ENCODE measurements at places on chromosomes 2 and 18.

GRCh38 chr2:2332381-2332780 is 1.3 kb upstream of the MYT1L start:
- DNase-seq: no peak

DNA sequence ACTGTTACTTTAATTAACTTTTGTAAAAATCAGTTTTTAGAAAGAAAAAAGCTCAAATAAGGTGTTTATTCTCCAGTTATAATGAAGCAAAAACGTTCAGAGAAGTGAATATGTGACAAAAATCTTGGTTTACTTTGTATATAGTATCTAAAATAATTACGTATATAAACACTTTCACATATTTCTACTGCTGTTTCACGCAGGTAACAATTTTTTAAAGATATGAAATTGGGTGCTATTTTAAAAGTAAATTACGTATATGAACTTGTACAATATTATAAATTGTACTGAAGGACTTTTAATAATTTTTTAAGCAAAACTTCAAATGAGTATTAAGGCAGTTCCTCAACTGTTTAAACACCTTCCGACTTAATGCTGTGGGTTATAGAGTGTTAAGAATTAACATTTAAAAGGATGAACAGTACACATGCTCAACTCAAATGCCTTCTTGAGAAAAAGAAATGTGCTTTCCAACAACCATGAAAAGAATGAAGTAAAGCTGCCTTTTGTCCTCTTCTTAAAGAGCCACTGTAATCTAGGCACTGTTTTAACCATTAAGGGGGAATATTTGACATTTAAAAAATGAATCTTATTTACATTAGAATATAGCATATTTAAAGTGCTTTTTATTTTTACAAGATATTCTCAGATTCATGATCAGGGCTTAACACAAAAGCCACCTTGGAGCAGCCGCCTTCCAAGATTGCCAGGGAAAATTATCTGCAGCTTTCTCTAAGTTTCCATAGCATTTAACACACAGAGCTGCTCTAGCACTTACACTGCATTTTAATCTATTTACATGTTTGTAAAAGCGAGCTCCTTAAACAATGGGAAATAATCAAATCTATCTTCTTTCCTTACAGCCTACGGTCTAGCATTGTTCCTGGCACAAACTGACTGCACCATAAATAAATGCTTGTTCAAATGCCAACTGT is 56.5 kb upstream of the CDKL4 start:
- no peak for DNase-seq

GRCh38 chr2:31980674-31981356 is 30.0 kb downstream of the MEMO1 start:
- DNase-seq: no peak

DNA sequence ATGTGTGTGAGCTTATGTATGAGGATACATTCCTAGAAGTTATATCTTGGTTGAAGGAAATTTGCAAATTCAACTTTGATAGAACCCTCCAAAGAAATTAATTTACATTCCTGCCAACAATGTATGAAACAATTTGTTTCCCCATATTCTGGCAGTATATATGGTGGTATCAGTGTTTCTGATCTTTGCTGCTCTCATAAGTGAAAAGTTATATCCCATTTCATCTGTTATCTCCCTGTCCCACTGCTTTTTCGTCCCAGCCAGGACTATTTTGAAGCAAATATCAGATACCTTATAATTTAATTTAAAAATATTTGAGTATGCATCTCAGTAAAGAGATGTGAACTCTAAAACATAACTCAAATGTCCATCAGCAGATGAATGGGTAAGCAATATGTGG is 7.1 kb downstream of the UBR3 start:
- DNase-seq: no peak

DNA sequence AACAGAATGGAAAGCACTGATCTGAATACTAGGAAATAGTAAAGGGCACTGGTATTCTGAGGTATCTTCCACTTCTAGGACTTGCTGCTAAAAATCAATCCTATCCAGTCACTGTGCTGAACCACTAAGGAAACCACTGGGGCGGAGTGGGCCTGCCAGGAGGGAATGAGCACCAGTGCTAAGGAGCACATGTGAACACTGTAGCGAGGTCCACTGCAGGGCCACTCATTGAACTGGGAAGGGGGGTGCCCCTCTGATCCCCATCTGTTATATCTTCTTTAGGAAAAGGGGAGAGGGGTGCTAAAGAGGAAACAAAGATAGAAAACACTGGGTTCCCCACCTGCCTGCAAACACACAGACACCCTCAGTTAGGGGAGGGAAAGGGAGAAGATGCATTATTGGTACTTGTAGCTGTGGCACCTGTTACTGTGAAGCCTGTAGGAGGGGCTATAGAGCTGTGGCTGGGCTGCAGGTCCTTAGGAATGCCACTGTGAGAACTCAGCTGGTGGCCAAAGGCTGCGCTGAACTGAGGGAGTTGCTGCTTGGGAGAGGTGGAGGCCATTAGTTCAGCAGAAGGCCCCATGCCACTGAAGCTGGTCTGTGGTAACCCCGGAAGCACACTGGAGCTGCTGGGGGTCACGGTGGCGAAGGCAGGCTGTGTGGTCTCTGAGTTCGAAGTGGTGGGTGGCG is 81.8 kb downstream of the INO80D start:
- no peak for DNase-seq

GRCh38 chr18:75362435-75362834 is 65.1 kb downstream of the SMIM21 start:
- DNase-seq: no peak

GRCh38 chr18:13703899-13704298 is 22.5 kb downstream of the FAM210A start:
- DNase-seq: no peak

DNA sequence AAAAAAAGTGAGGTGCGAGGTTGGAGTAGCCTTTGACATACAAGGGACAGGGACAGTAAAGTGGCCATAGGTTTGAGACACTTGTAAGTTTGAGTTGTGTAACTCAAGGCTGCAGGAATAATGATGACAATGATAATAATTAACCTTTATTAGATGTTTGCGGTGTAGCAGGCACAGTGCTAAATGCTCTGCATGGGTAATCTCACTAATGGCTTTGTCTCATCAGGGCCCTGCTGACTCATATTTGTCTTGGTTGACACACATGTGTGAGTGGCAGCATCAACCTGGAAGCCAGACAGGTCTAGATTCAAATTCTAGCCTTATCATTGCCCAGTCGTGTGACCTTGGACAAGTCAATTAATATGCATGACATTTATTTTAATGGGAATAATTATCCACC is 126.2 kb downstream of the FSHR start:
- DNase-seq: no peak

DNA sequence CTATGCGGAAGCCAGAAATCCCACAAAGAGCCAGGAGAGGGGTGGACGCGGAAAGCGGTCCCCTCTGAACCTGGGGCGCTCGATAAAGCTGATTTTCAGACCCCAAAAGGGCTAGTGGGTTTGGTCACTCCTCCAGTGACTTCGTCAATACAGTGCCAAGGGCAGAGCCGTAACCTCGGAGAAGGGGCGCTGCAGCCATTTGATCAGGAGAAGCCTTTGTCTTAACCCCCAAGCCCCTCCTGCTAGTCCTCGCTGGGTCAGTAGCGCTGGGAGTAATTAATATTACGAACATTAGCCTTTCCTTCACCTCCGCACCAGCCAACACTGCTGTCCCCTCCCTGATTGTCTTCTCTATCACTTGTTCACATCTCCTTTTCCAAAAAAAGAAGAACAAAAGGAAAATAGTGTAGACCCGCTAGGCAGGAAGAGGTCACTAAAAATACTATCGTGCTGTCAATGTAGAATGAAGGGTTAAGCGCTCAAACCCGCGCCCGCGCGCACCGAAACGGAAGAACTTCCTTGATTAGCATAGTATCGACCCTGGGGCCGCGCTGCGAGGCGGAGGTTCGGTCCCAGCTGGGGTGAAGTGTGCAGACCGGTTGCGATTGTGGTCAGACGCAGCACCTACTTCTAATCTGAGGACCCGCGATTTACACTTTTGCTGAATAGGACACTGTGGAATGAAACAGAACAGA is 63.2 kb upstream of the MAPRE2 start:
- no peak for DNase-seq

- peak; percentile 47 for DNase-seq
Observed at GRCh38 chr2:232315049-232315922, 63.3 kb upstream of the ALPP start.

GRCh38 chr2:233029321-233029720 is 3.2 kb upstream of the NEU2 start:
- DNase-seq: no peak

GRCh38 chr2:106843910-106844250 is 42.1 kb downstream of the ST6GAL2 start:
- no peak for DNase-seq

Measured in occipital lobe (tissue), 3 donors.